ENCODE measurements at places on chromosomes 2 and 18.
A peak's percentile ranks its signal among the peaks of the same experiment; 100 is the strongest.

- DNase-seq = no peak
Observed at GRCh38 chr2:166246901-166247300, 119.1 kb upstream of the SCN1A start.

DNA sequence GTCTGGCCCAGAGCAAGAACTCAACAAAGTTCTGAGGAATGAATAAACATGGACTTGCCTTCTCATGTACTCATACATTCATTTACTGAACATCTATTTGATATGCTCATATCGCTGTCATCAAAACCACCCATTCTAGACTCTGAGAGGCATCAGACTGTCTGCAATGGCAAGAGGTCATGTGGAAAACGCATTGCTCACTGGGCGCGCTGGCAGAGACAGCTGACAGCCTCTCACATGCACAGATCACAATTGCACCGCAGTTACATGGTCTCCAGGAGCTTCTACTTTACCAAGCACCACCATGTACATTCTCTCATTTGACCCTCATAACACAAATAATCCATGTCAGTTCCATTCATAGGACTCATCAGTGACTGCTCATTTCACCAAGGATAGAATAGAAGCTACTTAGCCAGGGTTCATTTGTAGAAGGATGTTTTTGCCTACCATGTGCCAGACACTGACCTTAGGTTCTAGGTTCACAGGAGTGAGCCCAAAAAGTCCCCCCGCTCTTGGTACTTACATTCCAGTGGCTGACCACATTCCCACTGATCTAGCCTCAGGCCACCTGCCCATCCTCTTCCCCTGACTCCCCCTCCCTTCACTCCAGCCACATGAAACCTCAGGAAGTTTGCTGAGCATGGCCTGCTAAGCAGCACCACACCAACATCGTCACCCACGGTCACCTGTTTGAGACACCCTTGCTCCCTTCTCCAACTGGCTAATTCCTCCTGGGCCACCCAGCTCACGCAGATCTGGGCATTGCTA, 6.1 kb downstream of the FAM124B start:
- no peak for DNase-seq

DNA sequence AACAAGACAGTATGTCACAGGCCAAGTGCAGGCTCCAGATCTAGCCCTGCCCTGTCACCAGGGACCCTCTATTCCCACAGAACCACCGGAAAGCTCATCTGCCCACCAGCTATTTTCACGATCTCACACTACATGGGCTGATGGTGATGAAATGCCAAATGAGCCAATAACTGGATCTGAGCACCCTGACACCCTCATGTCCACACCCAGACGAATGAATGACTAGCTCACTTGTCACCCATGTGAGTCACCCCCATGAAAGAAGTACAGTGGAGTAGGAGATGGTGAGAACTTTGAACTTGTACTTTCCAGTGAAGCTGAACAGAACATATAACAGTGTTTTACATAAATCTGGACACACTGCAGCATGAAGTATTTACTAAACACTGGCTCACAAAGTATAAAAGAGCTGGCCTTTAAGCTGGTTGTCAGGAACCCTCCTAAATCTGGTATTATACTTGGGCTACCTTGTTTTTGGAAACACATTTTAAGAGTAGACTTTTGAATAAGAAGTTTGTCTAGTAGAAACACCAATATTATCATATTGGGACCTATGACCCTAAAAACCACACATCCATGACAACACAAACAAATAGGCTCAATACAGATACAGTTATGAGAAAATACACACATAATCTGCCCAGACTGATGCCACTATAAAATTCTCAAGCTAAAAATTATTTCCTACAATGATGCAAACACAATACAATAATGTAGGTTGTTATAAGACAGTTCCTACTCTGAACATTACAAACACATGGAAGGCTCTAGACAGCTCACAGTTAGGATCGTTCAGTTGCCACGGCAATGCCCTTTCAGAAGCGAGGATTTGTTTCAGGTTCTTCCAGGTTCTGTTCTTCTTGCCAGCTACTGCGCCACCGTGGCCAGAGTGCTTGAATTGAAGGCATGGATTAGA, 19.0 kb downstream of the INO80C start:
- DNase-seq = peak; percentile 52

DNA sequence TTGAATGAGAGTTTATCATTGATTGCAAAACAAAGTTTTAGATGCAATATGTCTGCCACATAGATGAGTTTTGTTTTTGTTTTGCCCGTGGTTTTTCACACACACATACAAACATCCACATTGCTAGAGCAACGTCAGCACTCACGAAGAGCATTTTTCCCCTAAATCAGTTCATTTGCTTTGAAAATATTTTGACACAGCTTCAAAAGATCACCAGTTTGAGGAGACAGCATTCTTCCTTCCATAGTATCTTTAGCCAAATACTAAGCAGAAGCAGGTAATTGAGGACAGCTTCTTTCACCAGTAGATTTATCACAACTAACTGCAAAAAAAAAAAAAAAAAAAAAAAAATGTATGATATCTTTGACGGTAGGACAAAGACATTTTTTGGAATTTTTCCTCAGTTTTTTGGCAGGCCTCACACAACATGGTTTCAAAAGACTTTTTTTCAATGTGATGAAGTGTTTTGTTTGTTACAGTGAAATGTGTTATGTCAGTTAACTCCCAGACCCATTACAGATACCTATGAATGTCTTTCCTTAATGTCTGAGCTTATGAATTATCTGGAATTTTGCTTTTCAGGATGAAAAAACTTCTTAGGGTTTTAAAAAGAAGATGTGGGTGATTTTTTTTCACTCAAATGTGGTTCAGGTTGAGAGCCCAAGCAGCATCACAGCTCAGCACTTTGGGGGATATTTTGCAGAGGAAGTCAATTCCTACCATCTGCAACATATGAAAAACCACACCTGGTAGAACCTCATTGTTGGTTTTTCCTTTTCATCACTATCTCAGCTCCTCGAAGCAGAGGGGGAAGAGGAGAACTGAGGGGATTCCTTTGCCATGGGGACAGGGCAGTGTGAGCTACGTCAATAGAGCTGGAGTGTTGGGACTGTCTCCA, 31.6 kb downstream of the AOX1 start:
- DNase-seq = no peak

DNA sequence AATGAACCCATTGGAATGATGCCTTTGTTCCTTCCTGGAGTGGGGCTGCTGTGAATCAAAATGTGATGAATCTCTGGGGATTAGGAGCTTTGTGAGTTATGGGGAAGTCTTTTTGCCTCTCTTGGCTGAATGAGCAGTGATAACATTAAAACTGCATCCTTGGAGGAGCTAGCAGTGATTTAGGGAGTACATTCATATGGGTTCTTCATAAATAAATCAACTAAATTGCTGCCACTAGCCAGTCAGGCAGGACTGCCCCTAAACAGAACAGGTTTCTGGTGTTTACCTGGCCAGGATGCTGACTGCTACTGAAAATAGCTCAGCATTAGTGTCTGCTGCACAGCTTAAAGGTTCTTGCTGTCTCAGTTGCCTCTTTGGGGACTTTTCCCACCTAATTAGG, 244.5 kb upstream of the MEX3C start:
- no peak for DNase-seq

DNA sequence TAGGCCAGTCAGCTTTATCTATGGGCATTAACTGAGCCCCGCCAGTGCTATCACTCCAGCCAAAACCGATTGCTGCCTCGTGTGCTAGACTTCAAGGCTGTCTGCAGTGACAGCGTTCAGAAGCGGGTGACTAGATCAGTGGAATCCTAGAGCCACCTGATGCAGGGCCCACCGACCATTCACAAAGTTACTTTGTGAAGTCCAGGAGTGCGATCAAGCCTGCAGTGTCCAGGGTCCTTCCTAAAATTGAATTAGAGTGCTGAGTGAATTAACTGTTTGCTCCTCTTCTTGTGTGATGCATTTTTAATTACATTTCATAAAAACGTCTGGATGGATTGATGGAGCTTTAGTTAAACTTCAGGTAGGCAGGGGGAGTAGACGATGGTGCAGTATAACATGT, 13.9 kb downstream of the PCARE start:
- no peak for DNase-seq

DNA sequence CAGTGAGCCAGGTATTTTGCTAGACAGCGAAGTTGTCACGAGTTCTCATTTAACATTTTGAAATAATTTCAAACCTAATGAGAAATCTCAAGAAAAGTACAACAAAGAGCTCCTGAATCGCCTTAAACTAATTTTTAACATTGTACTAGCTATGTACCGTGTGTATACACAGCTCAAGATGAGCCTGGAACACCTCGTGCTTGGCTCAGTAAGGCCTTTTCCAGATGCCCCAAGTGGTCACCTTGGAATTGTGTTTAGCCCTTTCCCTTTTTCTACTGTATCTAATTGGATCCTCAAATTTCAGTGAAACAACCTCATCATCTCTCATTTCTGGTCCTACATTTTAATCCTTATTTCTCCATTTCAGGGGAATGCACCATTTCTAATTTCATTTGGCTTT, 7.2 kb downstream of the PTPN4 start:
- DNase-seq = no peak

GRCh38 chr2:15984368-15985255, 44.3 kb downstream of the MYCN start:
- DNase-seq = no peak

GRCh38 chr2:6352906-6353515, 512.7 kb downstream of the CMPK2 start:
- peak; percentile 25 for DNase-seq

DNA sequence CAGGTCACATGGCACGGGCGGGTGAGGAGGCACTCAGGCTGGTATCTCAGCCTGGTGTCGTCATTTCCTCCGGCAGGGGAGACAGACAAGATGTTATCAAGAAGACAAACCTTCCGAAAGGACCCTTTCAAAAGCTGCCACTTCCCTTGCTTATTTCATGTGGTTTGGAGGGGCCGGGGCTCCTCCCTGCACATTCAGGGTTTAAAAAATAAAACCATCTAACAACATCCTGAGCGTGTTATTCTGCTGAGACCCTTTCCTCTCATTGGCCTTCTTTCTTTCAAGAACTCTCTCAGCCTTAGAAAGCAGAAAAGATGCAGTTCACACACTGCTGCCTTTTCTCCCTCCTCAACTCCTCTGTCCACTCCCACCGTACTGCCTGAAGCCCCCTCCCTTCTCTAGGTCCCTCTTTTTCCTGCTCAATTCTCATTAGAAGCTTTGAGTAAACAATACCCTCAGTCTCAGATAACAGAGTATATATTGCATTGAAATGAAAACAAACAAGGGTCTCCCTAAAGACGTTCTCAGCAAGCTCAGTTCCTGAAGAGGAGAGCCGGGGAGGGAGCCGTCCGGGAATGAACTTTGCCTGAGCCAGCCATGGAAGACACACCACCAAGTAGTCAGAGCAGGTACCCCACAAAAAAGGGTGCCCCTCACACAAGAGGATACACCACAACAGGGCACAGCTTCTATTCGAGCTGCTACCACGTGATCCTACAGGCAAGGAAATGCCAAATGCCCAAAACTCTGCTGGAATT, 9.7 kb downstream of the SMAD7 start:
- no peak for DNase-seq

- DNase-seq = no peak
Observed at GRCh38 chr2:236964291-236964690, 121.4 kb upstream of the COPS8 start.

DNA sequence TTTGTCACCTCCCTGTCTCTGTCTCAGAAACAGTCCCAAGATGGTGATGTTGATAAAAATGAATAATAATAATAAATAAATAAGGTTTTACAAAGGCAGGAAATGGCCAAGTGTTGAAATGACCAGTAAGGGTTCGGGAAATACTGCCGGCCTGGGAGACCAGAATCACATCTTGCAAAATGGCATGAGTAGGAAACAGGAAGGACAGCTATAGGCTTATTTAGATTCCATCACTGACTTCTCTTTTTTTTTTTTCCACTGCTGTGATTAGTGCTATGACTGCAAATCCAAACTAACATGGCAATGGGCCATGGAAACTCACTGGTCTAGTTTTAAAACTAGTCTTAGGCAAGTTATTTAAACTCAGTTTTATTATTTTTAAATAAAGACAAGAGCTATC, 60.6 kb downstream of the SCN1A start:
- no peak for DNase-seq

DNA sequence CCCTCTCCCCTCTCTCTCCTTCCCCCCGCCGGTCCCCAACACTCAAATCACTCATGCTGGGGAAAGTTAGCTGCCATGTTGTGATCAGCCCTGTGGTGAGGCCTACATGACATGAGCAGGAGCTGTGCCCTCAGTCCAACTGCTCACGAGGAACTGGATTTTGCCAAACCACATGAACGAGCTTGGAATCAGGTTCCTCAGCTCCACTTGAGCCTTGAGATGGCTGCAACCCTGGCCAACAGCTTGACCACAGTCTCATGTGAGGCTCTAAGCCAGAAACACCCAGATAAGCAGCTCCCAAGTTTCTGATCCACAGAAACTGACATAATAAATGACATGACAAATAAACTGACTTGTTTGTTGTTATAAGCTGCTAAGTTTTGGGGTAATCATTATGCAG, 38.4 kb downstream of the ARL4C start:
- no peak for DNase-seq

GRCh38 chr2:219658196-219658846, 30.9 kb downstream of the SLC4A3 start:
- no peak for DNase-seq

DNA sequence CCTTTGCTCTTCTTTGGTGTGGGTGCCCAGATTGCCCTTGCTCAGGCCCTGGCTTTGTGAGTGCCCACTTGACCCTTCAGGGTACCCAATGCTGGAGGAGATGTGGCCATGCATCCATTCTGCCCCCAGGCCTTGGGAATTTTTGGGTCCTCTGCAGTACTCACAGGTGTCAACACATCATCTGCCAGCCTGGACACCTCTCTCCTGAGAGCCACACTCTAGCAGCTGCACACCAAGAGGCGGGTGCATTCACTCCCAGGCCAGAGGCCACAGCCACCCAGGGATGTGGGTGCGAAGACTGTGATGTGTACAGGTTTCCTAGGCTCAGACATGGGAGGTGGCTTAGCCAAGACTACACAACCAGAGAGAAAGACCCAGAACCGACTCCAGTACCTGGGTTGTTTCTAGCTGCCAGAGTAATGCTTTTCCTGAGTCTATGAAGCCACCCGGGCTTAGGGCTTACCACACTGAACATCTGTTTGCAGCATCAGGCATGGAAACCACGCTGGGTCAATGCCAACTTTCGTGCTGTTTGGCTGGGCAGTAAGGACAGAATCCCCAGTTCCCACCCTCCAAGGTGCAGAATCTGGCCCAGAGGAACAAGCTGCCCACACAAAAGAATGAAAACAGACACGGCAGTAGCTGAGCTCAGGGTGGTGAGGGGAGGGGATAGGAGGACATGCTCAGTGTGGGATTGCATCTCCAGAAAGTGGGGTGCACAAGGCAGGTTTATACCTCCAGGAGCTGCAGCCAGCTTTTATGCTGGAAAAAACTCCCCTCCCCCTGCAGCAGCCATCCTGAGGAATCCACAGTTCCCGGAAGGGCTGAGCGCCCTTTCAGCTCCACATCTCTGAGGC, 40.1 kb downstream of the KCNF1 start:
- DNase-seq = no peak

DNA sequence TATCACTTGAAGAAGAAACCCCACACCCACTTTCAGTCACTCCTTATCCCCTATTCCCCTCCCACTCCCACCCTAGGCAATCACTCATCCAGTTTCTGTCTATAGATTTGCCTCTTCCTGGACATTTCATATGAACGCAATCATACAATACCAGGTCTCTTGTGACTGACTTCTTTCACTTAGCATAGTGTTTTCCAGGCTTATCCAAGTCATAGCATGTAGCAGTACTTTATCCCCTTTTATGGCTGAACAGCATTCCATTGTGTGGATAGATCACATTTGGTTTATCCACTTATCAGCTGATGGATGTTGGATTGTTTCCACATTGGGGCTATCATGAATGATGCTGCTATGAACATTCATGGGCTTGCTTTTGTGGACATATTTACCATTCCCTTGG, 6.6 kb downstream of the CFAP221 start:
- no peak for DNase-seq

GRCh38 chr18:22559414-22560274, 141.9 kb upstream of the CTAGE1 start:
- no peak for DNase-seq

Data from COR-L47 (cell line).